Left lung (tissue), 14 donors: ENCODE measurements at places on chromosomes 1 and 21. TPM values are rescaled to one million over a fixed set of nuclear protein-coding genes. Genes with fewer than 3 reads are reported as not detected.

DNA sequence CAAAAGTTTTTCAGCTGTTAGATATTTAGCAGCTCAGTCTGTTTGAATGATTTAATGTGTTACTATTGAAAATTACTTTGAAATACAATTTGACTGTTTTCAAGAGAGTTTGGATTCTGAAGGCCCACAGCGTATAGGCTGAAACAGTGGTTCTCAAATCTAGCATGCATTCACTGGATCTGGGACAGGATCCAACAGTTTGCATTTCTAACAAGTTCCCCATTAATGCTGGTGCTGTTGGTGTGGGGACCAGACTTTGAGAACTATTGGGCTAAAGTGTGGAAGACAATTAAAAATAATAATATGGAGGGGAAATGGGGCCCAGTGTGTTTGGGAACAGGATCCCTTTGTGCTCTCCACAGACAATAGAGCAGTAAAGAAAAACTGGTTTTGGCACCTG lies 31.9 kb downstream of the ITSN1 start:
- DNase-seq: no peak

DNA sequence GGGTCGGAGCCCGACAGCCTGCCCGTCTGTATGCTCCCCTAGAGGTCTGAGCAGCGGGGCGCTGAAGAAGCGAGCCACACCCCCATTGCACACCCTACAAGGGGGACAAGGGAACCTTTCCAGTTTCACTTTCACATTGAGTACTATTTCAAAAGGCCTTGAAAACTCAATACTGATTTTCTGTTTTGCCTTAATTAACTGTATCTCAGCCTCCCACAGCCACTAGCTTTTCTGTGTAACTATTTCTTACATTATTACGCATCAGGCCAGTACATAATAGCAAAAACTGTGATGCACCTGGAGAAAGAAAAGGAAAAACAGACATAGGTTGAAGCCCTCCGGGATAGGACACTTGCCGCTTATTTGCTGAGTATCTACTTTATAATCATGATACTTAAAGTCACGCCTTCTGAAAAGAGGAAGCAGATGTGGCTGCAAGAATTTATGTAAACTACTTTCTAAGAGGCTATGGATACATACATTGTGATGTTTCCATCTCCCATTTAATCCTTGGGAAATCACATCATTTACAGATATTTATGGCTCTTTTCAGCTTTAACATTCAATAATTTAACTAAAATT lies 1719.5 kb downstream of the MRPL39 start:
- DNase-seq: no peak

- DNase-seq: no peak
Observed at GRCh38 chr1:233627376-233627775, 13.5 kb downstream of the KCNK1 start.

GRCh38 chr21:41429305-41429704 lies 3.3 kb downstream of the MX1 start:
- no peak for DNase-seq

Gene HES2
- 6.6 TPM for total RNA-seq

Gene SEMA6C
- 8.9 TPM for total RNA-seq

Gene PTPRU
- total RNA-seq: 45.4 TPM

Gene CSF3R
- total RNA-seq: 334 TPM

Gene RAD54L
- 7.3 TPM for total RNA-seq

DNA sequence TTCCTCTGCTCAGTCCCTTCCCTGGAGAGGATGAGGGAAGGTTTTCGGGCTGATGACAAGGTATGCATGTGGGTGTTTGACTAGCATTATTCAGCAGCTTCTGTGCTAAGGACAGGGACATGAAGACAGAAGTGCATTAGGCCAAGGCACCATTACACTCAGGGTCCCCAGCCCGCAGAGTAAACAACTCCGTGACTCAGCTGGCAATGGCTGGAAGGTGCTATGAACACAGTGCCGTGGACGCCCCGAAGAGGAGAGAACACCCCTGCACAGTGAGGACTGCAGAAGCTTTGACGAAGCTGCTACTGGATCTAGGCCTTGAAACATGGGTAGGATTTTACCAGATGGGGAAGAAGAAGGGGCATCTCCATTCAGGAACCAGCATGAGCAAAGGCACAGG lies 13.7 kb upstream of the EPS8L3 start:
- DNase-seq: no peak

GRCh38 chr1:198157241-198157846 lies 546 bp downstream of the NEK7 start:
- DNase-seq: peak; percentile 96

DNA sequence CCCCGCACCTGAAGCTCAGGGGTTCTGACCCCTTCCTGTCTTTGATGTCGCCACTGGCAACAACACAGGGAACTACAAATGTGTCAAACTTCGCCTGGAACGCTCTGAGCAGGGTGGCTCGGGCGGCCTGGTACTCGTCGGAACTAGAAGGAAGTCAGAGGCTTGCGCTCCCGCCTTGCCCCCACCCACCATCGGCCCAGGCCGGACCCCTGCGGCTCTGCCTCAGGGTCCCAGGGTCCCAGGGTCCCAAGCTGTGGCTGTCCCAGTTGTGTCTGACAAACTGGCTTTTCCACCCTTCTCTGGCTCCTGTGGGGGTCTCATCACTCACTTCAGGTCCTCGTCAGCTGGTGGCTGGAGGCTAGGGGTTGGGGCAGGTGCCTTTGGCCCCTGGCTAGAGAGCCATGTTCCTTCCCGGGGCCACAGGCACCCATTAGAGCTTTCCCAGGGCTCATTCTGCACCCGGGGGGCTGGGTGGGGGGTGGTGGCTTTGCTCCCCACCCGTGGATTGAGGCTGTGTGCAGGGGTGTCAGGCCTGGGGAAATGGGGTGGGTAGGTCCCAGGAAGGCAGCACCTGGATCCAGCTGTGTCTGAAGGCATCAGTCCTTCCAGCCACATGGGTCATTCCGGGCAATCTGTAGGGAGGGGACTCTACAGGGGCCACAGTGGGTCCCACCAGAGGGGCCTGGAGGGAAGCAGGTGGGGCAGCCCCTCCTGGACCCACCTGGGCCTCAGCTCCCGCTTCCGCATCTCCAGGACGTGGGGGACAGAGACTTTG lies 8.0 kb upstream of the TMEM52 start:
- no peak for DNase-seq

Gene IL12RB2
- 1.1 TPM for total RNA-seq

Gene MFAP2
- 8.0 TPM for total RNA-seq

GRCh38 chr21:40562242-40563002 lies 284.5 kb downstream of the DSCAM start:
- DNase-seq: no peak

Gene PLA2G4A
- 11.7 TPM for total RNA-seq

DNA sequence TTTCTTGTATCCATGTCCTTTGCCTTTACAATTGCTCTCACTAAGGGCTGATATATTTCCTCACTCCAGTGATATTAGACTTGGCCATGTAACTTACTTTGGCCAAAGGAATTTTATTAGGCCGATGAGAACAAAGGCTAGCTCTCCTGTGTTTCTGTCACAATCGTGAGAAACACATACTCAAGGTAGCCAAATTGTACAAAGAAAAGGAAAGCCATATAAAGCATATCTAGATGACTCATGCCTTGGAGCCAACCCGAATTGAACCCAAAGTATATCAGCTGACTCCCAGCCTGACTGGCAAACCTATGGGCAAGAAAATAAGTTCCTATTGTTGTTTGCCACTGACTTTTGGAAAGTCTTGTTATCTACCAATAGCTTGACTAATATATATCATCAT lies 371.7 kb upstream of the LRRC7 start:
- no peak for DNase-seq

DNA sequence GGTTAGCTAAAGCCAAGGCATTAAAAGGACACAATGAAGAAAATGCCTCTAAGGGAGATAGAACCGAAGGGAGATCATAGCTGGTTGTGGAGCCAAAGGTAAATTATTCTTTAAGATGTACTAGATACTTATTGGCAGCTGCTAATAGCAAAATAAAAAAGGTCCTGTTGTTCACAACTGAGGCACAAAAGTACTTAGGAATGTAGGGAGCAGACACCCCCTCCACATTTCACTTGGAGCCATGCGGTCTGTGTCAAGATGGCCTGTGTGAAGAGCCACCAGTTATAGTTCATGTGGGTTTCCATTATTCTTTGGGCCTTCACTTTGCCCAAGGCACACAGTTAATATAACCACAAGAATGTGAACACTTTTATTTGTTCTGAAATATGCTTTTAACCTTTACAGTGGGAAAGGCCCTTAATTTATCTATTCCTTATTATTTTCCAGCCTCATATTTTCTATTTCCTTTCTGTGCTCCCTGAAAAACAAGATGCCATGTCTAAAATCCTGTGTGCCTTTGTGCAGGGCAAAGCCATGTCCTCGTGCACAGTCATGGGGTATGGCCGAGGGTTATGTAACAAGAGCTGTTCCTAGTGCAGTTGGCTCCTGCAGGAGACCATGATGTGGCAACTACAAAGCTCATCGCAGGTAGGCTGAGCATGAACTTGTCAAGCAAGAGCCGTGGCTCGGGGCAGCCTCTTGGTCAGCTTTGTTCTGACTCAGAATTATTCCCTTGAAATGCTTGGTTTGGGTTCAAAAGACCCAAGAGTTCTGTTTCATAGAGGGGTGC lies 16.2 kb upstream of the WDR26 start:
- no peak for DNase-seq

Gene SH2D2A
- total RNA-seq: 1.7 TPM

DNA sequence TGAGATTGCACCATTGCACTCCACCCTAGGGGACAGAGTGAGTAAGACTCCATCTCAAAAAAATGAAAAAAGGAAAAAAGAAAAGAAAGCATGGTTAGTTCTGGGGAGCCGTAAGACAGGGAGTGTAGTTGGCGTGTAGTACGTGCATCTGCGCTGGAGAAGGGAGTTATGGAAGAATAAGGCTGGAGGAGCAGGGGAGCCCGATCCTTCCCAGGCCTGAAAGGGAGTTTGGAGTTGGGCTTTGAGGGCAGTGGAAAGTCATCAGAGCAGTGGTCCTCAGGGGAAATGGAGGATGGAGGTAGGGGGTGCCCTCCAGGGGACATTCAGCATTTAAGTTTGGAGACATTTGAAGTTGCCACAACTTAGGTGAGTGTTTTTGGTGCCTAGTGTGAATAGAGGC lies 11.3 kb upstream of the TMEM201 start:
- no peak for DNase-seq

- DNase-seq: no peak
Observed at GRCh38 chr1:112255080-112255479, 140.9 kb upstream of the CTTNBP2NL start.

Gene CRNN
- total RNA-seq: not detected

DNA sequence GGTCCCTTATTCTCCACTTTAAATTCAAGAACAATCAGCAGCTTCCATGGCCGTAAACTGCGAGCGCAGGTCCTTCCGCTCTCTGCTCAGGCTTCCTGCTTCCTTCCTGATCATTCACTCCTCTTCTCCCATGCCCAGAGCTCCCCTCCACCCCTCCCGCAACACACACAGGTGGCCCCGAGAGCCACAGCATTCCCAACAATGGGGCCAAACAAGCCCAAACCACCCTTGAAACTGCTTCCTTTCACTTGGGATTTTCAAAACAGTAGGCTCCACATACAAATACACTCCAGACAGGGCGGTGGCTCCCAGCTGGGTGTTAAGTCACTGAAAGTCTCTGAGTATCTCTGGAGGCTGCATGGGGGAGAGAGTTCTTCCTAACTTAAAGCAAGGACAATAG lies 11.4 kb downstream of the FAM89A start:
- DNase-seq: no peak

Gene SCP2
- 208 TPM for total RNA-seq

GRCh38 chr1:243916160-243916559 lies 66.1 kb upstream of the AKT3 start:
- no peak for DNase-seq

Gene BRDT
- not detected for total RNA-seq

Gene GUCA2A
- total RNA-seq: not detected

Gene RIMS3
- total RNA-seq: 4.4 TPM

Gene SERTAD4
- 5.0 TPM for total RNA-seq

Gene PRR9
- not detected for total RNA-seq

DNA sequence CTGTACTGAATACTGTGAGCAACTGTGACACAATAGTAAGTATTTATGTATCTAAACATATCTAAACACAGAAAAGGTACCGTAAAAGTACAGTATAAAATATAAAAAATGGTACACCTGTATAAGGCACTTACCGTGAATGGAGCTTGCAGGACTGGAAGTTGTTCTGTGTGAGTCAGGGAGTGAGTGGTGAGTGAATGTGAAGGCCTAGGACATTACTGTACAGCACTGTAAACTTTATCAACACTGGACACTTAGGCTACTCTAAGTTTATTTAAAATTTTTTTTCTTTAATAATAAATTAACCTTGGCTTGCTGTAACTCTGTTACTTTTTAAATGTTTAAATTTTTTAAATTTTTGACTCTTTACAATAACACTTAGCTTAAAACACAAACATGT lies 24.5 kb upstream of the SHCBP1L start:
- no peak for DNase-seq

Gene DPT
- 10.7 TPM for total RNA-seq

- DNase-seq: no peak
Observed at GRCh38 chr1:95222629-95223028, 11.4 kb upstream of the RWDD3 start.

DNA sequence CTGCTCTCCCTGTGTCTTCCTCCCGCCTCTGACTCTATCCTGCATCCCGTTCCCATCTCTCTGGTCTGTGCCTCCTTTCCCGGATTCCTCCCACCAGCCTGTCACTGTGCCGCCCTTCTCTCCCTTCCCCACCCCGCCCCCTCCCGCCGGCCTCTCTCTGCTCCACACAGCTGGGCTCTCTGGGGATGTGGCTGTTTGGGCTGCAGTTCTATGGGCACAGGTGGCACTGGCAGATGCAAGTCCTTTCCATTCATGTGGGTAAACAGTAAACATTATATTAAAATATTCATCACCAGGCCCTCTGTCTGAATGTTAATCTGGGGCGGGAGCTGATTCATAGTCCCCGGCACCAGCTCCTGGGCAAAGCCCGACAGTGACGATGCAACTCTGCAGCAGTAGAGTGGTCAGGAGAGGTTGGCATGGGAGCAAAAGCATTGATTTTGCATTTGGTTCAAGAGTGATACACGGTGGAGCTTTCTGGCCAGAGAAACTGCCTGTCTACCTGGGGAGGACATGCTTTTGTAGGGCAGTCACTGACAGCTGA lies 249.3 kb downstream of the TNR start:
- no peak for DNase-seq

DNA sequence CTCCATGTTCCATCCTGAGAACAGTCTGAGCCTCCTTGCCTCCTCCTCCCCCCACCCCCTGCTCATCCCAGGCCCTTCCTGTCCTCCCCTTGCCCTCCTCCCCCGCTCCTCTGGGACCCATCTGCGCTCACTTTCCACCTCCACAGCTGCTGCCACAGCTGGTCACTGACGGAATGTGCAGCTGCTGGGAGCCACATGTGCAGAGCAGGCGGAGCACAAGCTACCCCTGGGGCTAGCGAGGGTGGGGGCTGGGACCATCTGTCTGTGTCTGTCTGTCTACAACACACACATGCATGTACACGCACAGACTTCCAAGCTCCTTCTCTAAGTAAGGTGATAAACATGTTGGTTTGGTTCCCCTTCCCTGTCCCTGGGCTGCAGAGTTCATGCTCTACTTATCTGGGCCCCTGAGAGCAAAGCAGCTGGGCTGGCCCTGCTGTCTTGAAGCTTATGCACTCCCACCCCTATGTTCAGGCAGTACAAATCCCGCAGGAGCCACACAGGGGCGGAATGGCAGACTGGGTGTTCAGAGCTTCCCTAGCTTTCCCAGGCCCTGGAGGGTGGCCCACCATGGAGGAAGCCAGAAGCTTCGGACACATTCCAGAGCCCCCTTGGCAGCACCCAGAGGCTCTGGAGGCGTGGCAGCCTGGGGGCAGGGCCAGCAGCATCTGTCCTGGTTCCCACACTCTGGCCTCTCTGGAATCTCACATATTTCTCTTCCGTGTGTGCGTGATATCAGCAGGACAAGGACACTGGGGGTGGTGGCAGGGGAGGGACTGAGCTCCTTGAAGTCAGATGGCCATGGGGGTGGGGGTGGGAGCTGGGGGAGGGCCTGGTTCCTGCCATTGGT lies 7.0 kb upstream of the HEYL start:
- peak; percentile 53 for DNase-seq

Gene MXRA8
- total RNA-seq: 78.3 TPM
